NCI-H460 (cell line): ENCODE measurements at places on chromosomes 1 and 21. TPM values are rescaled to one million over a fixed set of nuclear protein-coding genes. Genes with fewer than 3 reads are reported as not detected.

- no peak for DNase-seq
Measured at GRCh38 chr1:154207262-154207661, 1.1 kb upstream of the CFAP141 start.

S100A9 gene
- total RNA-seq: 1.9 and 2.3 TPM in 2 replicates

HMGCS2 gene
- not detected in 2 replicates for total RNA-seq

LCE1F gene
- total RNA-seq: not detected in 2 replicates

DNA sequence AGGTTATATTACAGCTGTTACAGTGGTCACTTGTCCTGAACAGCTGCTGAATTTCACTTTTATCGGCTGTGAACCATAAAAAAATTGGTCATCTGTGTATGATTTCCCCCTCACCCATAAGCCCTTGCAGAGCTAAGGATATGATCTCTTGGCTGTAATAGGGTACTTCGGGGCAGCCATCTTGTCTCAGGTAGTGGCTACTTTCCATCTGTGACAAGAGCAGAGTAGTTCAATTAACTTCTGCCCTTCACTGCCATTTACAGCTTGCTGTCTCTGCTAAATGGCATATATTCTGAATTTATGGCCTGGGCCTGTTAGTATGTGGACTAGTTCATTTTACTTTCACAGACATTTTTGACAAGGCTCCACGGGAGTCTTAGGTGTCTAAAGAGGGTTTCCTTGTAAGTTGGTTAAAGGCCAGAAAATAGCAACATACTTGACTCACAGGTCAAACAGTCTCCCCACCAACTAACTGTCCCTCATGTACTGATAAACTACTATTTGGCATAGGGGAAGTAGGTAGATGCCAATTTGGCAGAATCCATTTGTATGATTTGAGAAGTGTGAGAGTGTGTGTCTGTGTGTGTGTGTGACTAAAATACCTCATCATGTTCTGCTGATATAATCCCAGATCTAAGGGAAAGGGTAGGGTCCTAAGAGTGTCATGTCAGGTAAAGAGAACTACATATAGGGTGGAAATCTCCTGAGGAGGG lies 151.6 kb downstream of the KCTD3 start:
- no peak for DNase-seq

- no peak for DNase-seq
Measured at GRCh38 chr1:40266786-40267535, 8.9 kb downstream of the ZMPSTE24 start.

GJB3 gene
- total RNA-seq: not detected in 2 replicates

GABRD gene
- total RNA-seq: not detected in 2 replicates

MTARC2 gene
- total RNA-seq: 7.3 and 10.7 TPM in 2 replicates

SH2D1B gene
- total RNA-seq: not detected in 2 replicates

DNA sequence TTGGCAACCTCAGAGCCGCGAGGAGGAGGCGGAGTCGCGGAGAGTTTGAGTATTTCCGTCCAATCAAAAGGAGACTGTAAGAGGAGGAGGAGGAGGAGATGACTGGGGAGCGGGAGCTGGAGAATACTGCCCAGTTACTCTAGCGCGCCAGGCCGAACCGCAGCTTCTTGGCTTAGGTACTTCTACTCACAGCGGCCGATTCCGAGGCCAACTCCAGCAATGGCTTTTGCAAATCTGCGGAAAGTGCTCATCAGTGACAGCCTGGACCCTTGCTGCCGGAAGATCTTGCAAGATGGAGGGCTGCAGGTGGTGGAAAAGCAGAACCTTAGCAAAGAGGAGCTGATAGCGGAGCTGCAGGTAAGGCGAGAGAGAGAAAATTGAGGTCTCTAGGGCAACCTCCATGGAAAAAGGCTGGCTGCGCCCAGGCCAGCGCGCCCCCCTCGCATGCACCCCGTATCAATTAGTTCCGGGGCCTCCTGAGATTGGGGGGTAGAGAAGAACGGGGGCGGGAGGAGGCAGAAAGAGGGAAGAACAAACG lies at the start of gene PHGDH:
Gene PHGDH (plus strand): TSS at position 131 of the 538 bp plus-strand sequence. CDS start 89 bp downstream, at position 220.
- DNase-seq: peak; percentile 79

DNA sequence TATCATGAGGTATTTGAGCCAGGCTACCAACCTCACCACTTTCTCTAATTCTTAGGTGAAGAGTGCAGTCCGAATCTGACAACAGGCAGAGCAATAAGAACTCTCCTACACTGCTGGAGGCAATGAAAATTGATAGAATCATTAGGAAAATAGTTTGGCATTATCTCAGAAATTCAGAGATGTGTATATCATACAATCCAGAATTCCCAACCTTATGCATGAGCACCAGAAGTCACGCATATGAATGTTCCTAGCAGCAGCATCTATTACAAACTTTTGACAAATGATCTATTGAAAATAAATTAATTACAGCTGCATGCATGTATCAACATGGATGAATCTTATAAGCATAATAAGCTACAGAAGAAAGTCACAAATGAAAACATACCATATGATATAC lies 176.9 kb upstream of the CAMK1G start:
- DNase-seq: no peak

GJA8 gene
- not detected in 2 replicates for total RNA-seq

SMCP gene
- not detected in 2 replicates for total RNA-seq

OR2L8 gene
- total RNA-seq: not detected in 2 replicates

BCAR3 gene
- 69.1 and 69.3 TPM in 2 replicates for total RNA-seq

GRCh38 chr1:171310661-171311087 lies 3.3 kb upstream of the FMO4 start:
- no peak for DNase-seq

- no peak for DNase-seq
Measured at GRCh38 chr21:34097442-34097841, 24.1 kb downstream of the MRPS6 start.

GRCh38 chr1:7656557-7657215 lies 114.4 kb upstream of the VAMP3 start:
- no peak for DNase-seq

REN gene
- total RNA-seq: not detected in 2 replicates

DNA sequence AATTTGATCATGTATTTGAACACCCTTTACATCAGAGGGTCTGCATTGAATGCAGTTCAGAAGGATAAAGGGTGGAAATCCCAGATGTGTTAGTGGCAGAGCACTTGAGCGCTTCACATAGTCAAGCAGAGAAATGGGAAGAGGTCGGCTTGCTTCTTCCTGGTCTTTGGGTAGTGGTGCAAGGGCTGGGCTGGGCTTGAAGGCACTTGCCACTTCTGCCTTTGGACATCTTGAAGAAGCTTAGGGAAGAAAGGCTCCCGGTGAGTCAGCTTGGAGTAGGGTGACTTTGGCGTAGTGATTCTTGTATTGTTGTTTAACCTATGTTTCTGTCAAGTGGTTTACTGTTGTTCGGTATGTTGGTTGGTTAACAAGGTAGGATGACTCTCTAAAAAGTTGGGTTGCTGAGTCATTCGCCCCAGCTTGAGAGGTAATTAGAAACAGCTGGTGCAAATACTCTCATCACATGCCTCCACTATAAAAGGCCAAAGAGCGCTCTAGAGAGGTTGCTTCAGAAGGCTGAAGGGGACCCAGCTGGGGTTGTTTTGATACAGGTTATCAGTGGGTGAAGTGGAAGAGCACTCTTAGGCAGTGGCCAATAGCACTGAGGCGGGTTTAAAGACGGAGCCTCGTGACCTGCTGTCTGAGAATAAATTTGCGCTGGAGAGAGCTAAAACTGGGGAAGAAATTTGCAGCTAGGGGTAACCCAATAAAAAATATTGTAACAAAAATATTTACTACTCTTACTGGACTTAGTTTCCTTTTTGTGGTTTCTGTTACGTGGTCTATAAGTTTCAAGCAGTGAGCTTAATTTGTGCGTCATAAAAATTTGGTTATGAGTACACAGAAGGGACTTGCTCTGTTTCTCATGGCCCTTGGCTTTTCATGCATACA lies 1.4 kb downstream of the BACH1 start:
- DNase-seq: peak; percentile 31

DNA sequence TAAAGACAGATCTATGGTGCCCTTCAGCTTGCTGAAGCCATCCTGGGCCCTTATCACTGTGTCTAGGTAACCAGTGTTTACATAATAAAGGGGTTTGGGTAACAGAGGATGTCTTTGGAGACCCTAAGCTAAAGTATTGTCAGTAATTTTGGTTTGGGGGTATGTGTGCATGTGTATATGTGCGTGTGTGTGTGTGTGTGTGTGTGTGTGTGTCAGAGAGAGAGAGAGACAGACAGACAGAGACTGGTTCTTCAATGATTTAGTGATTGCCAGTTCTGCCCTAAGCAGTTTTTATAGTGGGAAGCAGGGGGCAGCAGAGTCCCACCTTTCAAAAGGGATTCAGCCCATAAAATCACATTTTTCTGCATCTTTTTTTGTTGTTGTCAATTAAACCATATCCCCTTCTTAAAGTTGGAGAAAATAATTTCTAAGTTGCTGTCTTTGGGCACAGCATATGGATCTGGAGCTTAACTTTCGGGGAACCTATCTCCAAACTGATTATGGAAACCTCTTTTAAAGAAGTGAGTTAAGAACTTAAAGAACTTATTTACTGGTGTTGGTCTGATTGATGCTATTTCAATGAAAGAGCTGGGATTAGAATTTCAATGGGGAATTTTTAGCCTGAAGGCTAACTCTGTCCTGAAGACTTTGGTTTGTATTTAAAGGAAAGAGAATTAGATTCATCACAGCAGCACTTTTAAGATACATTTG lies 51.1 kb downstream of the ZNF326 start:
- peak; percentile 3 for DNase-seq

DNA sequence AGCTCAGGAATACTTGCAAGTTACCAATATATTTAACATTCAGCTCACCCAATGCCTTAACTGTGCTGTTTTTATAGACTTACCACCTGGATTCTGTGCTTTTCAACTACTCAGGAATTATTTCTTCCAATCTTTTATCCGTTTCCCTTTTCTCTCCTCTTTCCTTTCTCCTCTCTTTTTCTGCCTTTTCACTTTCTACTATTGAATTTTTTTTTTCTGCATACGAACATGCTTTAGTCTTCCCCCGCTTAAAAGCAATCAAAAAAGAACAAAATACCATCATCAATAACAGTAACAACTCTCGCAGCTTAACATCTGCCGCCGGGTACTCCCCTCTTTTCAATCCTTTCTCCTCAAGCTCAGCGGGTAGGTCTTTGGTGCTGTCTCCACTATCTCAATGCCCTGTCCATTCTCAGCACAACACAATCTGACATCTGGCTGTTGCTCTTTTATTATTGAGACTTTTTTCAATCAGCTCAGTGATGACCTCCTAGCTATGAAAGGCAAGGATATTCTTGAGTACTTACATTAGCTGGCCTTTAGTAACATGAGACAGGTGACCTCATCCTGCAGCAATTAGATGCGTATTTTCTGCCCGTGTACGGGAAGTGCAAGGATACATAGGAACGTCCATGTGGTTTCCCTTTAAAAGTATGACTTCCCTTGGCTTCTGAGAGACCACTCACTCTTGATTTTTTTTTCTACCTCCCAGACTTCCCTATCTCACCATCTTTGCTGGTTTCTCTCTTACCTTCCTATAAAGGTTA lies 40.2 kb upstream of the SIPA1L2 start:
- no peak for DNase-seq

GRCh38 chr1:41954533-41954944 lies 35.8 kb upstream of the HIVEP3 start:
- no peak for DNase-seq

DNA sequence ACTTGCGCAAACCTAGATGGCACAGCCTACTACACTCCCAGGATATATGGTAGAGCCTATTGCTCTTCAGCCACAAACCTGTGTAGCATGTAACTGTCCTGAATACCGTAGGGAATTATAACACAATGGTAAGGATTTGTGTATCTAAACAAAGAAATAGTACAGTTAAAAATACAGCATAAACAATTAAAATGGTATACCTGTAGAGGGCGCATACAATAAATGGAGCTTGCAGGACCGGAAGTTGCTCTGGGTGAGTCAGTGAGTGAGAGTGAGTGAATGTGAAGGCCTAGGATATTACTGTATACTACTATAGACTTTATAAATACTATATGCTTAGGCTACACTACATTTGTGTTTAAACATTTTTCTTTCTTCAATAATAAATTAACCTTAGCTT lies 99.3 kb downstream of the PLD5 start:
- DNase-seq: peak; percentile 4

EPHX1 gene
- total RNA-seq: 139 and 163 TPM in 2 replicates

STX12 gene
- total RNA-seq: 17.6 and 18.5 TPM in 2 replicates

LCE1A gene
- total RNA-seq: not detected in 2 replicates

S100A2 gene
- total RNA-seq: 4.0 and 5.6 TPM in 2 replicates

KRTAP19-1 gene
- total RNA-seq: not detected in 2 replicates

GRCh38 chr1:184906761-184907160 lies 67.5 kb downstream of the NIBAN1 start:
- no peak for DNase-seq

GUCA2B gene
- not detected in 2 replicates for total RNA-seq

LINGO4 gene
- total RNA-seq: not detected in 2 replicates

GRCh38 chr1:172507741-172508140 lies 25.2 kb upstream of the SUCO start:
- DNase-seq: no peak

GUK1 gene
- total RNA-seq: 169 and 195 TPM in 2 replicates

PPP1R12B gene
- total RNA-seq: 16.4 and 16.6 TPM in 2 replicates

DNA sequence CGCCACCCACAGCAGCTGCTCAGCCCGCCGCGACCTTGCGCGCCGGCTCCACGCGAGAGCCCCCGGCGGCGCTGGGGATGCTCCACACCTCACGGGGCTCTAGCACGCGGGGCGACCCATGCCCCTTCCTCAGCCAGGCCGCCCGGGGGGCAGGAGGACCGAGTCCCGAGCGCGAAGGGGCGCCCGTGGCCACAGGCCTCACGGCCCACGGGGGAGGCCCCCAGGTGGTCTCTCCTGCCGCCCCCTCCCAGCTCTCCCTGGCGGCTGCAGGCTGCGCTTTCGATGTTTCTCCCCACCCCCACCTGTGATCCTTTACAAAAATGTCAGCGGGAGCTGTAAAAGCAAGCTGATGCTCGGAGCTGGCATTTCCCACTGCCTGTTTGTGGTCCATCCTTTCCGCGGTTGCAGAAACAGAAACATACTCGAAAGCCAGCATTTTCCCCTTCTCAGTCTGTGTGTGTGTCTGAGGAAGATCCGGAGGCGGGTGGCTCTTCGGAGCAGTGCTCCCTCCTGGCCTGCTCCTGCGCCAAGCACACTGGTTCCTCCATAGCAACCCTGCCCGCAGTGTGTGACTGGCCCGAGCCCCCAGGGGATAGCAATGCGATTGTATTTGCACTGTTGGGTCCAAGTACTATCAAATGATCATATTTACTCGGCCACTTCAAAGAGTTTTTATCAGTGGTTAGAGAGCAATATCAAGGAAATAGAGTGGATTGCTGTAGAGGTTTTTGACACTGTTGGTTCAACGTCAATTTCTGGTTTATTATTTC lies 2.1 kb downstream of the KIF26B start:
- no peak for DNase-seq

NUDT17 gene
- total RNA-seq: 9.3 and 10.7 TPM in 2 replicates

IGFN1 gene
- 2.2 and 3.3 TPM in 2 replicates for total RNA-seq

CELA2A gene
- total RNA-seq: not detected in 2 replicates

- DNase-seq: no peak
Measured at GRCh38 chr1:42167611-42168390, 3.3 kb upstream of the GUCA2A start.

LYPLA2 gene
- total RNA-seq: 50.8 and 54.3 TPM in 2 replicates

SPATA46 gene
- total RNA-seq: not detected in 2 replicates

TMEM183A gene
- 121 and 128 TPM in 2 replicates for total RNA-seq

IGSF3 gene
- 1.7 and 1.8 TPM in 2 replicates for total RNA-seq

FAM163A gene
- 0.12 and 0.17 TPM in 2 replicates for total RNA-seq

- no peak for DNase-seq
Measured at GRCh38 chr1:91617285-91617765, 116.7 kb downstream of the CDC7 start.

GJC2 gene
- 0.52 and 0.72 TPM in 2 replicates for total RNA-seq

HEATR1 gene
- 84.3 and 102 TPM in 2 replicates for total RNA-seq

NR1I3 gene
- not detected in 2 replicates for total RNA-seq

ANGPTL1 gene
- total RNA-seq: 0.10 TPM in 1 of 2 replicates, not detected in the other
